CD4-positive, alpha-beta T cell treated with Interleukin-2 at 100 ng/mL for 4 hours (primary cell): ENCODE measurements at places on chromosomes 11 and 22.
A peak's percentile ranks its signal among the peaks of the same experiment; 100 is the strongest.

- no peak for DNase-seq
Measured at GRCh38 chr22:29715240-29715639, 4.6 kb upstream of the CABP7 start.

DNA sequence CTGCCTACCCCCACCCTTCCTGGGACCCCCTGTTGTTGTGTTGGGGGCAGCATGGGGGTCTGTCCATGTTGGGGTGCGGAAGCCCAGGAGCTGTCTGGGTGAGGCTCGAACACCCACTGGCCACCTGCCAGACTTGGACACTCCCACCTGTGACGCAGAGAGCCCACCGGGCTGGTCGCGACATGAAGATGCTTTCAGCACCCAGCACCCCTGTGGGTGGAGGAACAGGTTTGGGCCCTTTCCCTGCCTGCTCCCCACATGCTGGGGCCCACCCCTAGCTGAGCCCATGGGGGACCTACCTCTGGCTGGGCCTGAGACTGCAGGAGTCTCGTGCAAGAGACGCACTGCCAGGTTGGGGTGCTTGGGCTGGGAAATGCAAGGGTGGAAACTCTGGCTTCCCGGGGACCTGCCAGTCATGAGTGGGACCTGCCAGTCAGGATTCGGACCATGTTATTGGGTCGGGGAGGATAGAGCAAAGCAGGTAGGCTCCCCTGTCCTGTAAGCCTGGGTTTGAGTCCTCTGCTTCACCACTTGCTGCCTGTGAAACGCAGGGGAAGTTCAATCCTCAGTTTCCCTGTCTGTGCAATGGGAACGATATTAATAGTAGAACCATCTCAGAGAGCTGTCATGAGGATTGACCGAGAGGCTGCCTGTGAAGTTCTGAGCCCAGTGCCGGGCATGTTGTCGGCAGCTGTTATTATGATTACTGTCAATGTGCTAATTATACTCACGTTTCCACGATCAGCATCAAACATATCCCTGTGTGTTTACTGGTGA is 24.1 kb downstream of the KIAA1671 start:
- DNase-seq: no peak

- DNase-seq: peak; percentile 59
Measured at GRCh38 chr22:40463017-40463631, 92.7 kb downstream of the SGSM3 start.

DNA sequence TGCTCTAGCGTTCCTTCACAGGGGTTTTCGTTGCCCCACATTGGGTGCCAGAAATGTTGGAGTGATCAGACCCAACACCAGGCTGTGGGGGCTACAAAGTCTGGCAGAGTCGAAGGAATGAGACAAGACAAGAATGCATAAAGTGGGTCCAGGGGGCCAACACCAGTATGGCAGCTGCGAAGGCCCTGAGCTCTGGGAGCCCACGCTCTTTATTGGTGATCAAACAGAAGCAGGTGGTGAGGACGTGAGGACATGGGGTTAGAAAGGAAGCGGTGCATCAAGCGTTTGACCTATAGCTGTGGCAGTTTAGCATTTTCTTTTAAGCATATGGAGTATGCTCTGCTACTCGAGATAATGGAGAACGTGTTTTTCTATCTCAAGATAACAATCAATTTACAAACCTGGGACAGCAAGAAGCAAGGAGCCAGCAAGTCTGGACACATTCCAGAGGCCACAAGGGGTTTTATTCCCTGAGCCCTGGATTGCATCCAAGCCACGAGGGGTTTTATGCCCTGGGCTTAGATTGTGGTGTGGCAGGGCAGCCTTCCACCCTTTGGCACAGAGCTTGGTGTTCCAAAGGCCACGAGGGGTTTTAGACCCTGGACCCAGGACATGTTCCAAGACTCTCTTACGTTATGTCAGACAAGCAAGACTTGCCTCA is 3.9 kb upstream of the DNAJB13 start:
- DNase-seq: no peak

- no peak for DNase-seq
Measured at GRCh38 chr11:86615487-86615886, 56.9 kb downstream of the ME3 start.

DNA sequence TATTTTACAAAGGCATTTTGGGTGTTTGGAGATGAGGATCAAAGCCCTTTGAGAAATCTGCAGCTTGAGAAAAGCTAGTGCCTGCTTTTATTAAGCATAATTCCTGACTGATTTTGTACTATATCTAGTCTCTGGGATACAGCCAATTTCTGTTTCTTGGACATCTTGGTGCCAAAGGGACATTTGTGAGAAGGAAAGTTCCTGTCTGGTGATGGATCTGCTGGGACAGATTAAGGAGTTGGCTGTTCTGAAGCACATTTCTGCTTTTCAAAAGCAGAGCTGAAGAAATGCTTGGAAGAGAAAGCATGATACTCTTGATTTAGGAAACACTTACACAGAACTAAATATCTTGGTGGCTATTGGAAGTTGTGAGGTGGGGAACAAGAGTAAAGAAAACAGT is 254.6 kb upstream of the CCDC90B start:
- DNase-seq: no peak

GRCh38 chr11:70901951-70902521 is 350.3 kb downstream of the SHANK2 start:
- DNase-seq: no peak

DNA sequence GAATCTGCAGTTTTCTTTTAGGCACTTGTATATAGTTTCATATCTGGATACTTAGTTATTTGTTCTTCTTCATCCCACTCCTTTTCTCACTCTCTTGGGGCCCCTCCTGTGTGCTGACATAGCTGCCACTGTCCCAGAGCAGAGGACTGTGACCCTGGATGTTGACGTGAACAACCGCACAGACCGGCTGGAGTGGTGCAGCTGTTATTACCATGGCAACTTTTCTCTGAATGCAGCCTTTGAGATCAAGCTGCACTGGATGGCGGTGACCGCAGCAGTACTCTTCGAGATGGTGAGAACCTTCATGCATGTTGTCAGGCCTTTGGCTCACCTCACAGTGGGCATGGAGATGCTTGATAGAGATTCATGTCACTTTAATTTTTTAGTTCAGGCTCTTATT is 50.9 kb upstream of the YWHAH start:
- no peak for DNase-seq

DNA sequence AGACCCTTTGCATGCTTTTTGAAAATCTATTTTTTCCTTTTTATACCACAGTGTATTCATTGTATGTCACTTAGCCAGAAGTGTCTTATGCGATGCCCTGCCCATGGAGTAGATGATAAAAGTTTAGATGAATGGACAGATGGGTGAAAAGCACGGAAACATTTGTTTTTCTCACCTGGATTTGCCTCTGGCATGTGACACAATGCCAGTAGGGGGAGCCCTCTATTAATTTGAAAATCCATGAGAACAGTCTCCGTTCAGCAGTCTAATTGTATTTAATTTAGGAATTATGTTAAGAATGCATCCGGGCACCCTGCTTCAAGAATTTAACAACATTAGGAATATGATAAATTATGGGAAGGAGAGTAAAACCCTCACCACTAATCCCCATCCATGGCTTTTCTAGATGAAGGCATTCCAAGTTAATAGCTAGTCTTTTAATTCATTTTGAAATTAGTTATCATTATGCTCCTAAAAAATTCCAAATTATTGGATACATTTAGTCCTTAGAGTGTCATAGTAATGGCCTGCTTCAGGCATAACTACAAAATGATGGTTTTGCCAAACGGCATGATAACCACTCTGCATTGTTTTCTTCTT is 55.3 kb upstream of the ALKBH3 start:
- DNase-seq: peak; percentile 33

DNA sequence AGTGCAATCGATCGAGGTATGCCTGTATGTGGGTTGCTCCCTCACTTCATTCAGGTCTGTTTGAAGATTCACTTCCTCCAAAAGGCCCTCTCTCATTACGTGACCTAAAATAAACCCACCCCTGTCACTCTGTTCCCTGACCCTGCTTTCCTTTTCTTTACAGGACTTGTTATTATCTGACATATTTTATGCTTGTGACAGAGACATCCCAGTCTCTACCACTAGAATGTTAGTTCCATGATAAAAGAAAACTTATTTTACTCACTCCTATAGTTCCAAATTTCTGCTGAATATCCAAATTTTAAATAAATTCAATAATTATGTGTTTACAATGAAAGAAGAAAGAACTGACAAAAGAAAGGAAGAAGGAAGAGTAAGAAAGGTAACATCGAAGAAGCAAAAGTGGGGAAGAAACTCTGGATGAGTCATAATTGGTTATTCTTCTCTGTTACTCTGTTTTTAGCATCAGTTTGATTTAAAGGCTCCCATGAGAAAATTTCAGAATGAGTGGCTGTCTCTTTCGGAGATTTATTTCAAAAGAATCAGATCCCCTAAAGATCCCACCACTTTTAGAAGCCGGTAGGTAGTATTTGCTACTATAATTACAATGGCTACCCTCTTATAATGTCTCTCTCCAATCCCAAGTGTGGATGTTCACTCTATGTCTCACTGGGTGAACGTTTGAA is 33.5 kb downstream of the ENTHD1 start:
- no peak for DNase-seq

DNA sequence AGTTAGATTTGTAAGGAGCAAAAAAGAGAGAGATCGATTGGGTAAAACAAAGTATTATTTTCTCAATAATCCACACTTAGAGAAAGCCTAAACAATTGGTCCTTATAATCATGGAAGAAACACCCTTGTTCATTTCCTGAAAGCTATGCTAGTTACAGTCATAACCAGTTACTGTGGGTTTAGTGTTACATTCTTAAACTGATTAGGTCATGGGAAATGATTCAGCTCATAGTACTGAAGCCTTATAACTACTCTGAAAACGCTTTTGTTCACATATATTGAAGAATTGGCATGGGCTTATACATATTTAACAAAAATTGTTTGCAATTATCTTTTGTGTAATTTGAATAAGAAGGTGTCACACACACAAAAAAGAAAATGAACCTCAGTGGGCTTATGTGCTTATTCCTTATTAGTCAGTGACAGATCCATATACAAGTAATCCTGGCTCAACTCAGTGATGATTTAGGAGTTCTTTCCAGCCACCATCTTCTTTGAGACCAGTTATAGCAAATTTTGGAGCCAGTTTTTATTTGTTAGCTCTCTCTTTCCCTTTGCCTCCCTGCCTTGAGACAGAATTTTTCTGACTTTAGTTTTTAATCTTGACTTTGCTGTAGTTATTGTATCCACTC is 198.5 kb upstream of the CTSC start:
- no peak for DNase-seq

DNA sequence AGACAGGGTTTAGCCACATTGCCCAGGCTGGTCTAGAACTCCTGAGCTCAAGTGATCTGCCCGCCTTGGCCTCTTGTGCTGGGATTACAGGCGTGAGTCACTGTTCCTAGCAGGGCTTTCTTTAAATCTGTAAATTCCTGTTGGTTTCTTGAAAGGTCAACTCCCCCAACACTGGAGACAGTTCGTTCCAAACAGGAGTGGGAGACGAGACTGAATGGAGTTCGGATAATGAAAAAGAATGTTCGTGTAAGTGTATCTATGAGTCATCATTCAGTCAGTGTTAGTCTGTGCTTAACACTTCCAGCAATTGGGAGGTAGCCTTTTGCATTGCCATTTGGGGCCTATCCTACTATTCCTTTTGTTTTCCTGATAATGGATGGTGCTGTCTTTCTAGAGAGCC is 10.0 kb upstream of the BACE1-AS start:
- DNase-seq: no peak

DNA sequence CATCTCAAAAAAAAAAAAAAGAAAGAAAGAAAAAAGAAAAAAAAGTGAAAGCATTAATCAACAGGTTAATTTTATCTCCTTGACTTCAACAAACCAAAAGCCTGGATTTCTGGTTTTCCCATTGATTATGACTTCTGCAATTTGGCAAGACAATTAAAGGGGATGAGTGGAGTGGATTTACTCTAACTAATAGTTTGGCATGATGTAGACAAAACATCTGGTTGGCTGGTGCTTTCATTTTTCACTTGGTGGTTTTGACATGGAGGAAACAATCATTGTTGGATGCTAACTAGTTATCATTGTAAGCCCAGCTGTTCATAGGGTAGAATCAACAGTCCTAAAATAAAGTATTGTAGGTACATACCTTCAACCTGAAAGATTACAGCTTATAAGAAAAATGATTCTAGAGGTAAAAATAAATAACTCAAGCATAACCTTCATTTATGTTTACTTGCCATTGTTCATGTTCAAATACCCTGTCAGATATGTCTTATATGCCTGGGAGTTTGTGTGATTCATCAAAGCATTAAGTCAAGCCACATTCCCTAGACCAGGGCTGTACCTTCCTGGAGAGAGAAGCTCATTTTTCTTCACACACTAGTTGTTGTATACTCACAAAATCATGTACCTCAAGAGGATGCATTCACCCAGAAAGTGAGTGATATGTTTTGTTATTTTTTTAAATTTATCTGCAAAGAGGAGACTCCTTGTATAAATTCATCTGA is 15.1 kb downstream of the FIBIN start:
- no peak for DNase-seq

DNA sequence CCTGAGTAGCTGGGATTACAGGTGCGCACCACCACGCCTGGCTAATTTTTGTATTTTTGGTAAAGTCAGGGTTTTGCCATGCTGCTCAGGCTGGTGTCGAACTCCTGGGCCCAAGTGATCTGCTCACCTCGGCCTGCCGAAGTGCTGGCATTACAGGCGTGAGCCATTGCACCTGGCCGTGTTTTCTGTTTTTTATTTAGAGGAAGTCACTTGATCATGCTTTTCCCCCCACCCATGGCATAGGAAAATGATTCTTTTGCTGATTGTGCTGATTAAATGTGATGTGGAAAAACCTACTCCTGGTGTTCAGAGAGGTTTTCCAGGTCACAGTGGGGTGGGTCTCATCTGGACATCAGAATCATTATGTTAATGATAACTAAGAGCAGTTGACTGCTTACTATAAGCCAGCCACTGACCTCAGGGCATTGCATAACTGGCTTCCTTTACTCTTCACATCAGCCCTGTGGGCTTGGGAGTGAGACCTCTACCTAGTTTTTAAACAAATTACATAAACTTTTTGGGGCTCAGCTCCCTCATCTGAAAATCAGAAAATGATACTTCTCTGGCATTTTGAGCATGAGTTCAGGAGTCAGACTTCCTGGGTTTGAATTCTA is 71.0 kb downstream of the PTPRJ start:
- DNase-seq: no peak

DNA sequence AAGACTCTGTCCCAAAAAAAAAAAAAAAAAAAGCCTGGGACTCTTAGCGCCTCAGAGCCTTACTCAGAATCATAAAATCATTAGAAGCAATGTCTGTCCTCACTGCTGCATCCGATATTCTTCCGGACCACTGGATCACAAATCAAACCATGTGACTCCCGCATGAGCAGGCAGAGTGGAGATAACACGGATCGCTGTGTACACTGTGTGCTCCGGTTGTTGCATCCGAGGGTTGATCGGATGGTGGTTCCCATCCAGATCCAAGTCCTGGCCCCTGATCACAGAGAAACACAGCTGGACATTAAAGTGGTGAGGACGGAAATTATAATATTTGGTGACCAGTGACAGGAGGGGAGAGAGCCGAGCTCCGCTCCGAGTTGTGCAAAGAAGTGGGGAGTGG is 9.7 kb upstream of the TXNRD2 start:
- no peak for DNase-seq

- no peak for DNase-seq
Measured at GRCh38 chr11:3122775-3123201, 42.3 kb downstream of the OSBPL5 start.

- no peak for DNase-seq
Measured at GRCh38 chr11:126387857-126388256, 32.4 kb downstream of the ST3GAL4 start.

GRCh38 chr11:27192184-27192583 is 151.6 kb downstream of the BBOX1 start:
- no peak for DNase-seq
